ENCODE measurements at places on chromosomes 7 and 10.

DNA sequence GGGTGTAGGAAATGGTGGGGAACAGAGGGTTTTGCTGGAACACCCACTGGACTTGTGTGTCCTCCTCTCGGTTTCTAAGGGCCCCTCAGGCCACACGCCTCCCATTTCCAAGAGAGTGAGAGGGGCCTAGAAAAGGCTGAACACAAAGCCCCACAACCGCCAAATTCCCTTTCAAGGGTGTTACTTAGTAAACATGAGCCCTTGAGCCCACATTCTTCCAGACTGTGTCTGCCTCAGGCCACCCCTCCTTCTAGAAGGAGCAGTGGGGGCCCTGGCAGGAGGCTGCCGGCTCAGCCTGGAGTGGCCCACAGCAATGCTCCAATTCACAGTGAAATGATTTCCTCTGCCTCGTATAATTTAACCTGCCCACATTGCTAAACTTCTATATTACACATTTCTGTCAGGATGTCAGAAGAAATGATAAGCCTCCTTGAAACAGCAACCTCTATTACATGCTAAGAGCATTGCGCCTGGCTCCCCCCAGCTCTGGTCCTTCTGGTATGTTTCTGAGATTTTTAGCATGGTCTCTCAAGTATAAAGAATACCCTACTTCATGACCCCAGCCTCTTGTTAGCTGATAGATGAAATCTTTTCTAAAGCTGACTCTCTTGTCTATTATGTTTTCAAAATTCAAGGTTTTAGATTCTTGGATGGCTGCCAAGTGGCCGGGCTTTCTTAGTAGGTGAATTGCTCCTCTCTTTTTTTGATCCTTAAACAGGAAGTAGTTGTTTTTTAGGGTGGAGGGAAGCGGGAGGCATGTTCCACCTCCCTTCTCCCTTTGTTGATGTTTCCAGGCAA lies 673.9 kb upstream of the GALNT17 start:
- DNase-seq = no peak

- DNase-seq = no peak
Measured at GRCh38 chr10:123746061-123746460, 79.9 kb downstream of the GPR26 start.

GRCh38 chr7:150746921-150747320 lies 9.7 kb downstream of the GIMAP5 start:
- DNase-seq = no peak

DNA sequence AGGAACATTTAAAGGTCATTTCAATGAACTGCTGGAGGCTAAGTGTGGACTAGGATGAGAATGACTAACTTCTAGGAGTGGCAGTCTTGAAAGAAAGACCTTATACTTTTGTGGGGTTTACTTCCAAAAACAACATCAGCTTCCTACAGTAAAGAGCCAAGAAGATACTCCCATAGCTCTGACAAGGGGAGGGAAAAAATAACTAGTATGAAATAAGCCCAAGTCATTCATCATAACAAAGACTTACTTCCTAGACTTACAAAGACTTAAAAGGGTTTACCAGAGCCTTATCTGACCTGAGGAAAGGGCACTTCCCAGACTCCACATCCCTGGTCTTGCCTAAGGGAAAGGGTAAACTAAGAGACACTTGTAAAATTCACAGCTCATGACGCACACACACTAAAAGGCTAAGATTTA lies 31.7 kb downstream of the ARHGAP12 start:
- no peak for DNase-seq

GRCh38 chr10:100419911-100420449 lies 42.8 kb upstream of the WNT8B start:
- DNase-seq = no peak

GRCh38 chr7:30083334-30083733 lies 51.5 kb upstream of the MTURN start:
- DNase-seq = no peak

- no peak for DNase-seq
Measured at GRCh38 chr7:73907554-73908122, 46.7 kb downstream of the TMEM270 start.

- no peak for DNase-seq
Measured at GRCh38 chr7:150313367-150313809, 9.8 kb upstream of the LRRC61 start.

DNA sequence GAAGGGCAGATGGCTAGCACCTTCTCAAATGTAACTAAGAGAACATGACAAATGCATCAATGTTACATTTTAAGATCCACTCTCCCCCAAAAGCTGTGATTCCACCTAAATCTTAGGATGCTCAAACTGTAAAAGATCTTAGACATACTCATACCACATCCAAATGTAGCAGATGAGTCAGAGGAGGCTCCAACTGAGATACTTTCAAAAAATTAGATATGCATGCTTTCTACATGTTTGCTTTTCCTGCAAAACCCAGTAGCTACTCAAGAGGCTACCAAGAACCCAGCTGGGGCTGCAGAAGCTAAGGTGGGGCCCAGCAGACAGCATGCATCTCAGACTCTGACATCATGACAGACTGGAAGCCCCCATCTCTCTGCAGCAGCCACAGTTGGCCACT lies 31.4 kb upstream of the FRMD4A start:
- DNase-seq = no peak

DNA sequence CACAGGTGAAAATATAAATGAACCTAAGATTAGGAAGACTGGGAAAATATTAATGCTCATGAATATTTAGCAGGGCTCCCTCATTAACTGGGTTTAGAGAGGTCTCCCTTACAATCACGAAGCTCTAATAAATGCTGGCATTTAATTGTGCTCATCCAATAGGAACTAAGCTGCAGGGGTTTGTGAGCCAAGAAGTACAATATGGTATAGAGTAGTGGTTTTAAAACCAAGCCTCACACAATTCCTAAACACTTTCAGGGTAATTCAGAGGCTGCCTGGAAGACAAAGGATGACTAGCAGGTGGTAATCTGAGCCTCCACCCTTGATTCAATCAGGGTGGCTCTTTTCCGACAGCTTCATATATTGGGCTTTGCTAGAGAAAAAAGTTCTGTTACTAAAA lies 103.3 kb downstream of the GPAM start:
- no peak for DNase-seq

GRCh38 chr10:28343987-28344895 lies 41.4 kb upstream of the MPP7 start:
- no peak for DNase-seq

DNA sequence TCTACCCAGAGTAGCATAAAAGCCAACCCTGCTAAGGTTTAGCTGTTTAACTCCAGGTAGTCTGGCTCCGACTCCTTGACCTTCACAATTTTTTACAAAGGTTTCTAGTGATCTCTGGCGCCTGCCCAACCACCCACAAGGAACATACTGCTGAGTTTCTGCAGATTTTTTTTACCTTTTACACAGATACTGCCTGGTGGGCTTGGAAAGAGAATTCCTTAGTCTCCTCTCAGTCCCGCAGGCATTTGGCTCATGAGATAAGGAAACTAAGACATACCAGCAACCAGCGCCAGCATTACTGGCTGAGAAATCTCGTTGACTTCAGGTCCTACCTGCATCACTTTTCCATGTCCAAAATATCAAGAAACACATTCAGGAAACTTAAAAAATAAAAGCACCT lies 51.1 kb upstream of the LYZL1 start:
- no peak for DNase-seq

DNA sequence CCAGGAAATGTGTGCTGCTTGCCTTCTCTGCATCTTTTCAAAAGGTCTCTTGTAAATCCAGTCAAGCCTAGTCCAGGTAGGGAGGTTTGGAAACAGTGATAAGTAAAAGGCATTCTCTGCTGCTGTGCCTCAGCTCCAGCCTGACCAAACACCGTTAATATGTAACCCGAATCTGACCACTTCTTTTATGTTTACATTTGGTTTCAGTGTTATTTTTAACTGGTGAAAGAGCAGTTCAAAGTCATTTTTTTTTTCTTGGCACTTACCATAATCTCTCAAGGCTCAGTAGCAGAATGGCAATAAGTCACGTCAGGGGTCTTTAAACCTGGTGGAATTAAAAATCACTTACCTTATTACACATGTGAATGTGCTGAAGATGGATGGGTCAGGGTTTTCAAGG lies 216.8 kb downstream of the PTEN start:
- DNase-seq = no peak

DNA sequence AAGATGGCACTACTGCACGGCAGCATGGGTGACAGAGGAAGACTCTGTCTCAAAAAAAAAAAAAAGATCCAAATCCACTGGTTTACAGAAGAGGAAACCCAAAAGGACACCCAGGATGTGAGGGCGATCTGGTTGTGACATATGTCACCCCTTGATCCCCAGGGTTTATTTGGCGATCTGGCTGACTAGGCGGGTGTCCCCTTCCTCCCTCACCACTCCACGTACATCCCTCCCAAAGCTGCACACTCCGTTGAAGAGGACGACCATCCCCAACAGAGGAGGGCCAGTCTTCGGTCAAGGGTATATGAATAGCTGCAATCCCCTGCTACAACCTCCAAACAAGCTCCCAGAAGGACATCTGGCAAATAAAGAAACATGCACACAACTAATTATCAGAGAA lies 111.6 kb downstream of the HTR5A start:
- no peak for DNase-seq

GRCh38 chr10:16381083-16381482 lies 55.7 kb upstream of the PTER start:
- DNase-seq = no peak

DNA sequence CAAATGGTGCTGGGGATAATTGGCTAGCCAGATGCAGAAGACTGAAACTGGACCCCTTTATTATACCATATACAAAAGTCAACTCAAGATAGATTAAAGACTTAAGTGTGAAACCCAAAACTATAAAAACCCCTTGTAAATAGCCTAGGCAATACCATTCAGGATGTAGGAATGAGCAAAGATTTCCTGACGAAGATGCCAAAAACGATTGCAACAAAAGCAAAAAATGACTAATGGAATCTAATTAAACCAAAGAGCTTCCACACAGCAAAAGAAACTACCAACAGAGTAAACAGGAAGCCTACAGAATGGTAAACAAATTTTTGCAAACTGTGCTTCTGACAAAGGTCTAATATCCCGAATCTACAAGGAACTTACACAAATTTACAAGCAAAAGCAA lies 30.9 kb upstream of the PLXDC2 start:
- no peak for DNase-seq

DNA sequence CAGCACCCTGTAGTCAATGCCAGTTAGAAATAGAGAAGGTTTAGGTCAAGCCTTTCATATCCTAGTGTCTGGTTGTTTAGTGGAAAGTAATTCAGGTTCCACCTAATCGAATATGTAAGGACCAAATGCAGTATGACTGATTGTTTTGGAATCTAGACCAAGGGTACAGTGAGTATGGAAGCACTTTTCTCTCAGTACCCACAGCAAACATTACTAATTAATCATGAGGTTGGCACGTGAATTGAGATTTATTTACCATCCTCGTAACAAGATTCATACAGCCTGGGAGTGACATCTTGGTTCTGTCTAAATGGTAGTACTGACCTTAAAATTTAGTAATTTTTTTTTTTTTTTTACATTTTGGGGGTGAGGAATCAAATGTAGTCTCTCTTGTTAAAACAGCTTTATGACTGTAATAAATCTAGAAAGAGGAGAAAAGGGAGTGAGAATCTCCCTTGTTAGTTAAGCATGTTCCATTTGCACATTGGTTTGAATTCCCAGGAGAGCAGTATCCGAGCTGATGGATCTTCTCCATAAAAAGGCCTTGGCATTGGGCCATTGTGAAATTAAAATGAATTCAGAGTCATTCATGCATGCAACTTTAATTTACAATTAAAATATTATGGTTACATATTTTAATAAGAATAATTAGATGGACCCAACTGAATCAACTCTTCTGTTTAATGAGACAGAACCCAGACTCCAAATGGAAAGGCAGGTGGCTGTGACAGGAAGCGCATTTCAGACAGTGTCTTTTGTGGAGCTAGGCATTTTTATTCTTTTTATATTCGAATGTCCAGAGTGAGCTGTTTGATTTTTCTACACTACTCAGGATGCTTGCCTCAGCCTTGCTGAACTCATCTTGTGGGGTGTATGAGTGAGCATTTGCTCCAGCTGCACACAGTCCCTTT lies 57.6 kb downstream of the SNX10 start:
- DNase-seq = no peak

DNA sequence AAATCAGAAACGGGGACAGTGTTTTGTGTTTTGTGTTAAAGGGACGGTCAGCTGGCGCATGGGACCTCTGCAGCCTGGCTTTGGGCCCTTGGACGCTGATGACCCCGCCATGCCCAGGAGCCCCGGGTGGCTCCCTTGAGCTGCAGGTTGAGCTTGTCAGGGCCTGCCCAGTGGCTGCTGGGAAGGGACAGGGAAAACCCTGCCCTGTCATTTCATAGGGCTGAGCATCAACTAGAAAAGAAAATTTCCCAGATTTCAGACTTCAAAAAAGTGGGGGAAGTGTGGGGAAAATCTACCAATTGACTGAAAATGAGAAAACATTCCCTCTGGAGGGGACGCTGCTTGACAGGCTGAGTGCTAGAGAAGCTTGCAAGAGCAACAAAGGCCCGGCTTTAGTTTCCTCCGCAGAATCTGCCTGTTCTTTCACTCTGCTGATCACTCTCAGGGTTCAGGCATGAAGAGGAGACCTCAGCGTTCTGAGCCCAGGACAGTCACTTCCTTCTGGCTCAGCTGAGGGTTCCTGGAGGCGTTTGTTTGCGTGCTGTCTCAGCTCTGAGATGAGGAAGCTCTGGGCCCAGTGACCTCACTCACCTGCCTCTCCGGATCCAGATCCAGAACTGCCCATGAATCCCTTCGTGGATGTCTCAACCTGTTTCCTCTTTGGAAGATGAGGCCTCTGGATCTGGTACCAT lies 18.6 kb upstream of the DNAJB6 start:
- DNase-seq = no peak

GRCh38 chr7:131400681-131401176 lies 73.1 kb downstream of the MKLN1 start:
- no peak for DNase-seq

GRCh38 chr7:151201751-151202150 lies 8.5 kb downstream of the H2BK1 start:
- no peak for DNase-seq

- DNase-seq = no peak
Measured at GRCh38 chr7:95330204-95330960, 6.0 kb upstream of the PON1 start.

GRCh38 chr7:93350338-93350737 lies 118.2 kb downstream of the VPS50 start:
- DNase-seq = no peak

GRCh38 chr10:104809288-104810090 lies 168.4 kb downstream of the SORCS3 start:
- no peak for DNase-seq

DNA sequence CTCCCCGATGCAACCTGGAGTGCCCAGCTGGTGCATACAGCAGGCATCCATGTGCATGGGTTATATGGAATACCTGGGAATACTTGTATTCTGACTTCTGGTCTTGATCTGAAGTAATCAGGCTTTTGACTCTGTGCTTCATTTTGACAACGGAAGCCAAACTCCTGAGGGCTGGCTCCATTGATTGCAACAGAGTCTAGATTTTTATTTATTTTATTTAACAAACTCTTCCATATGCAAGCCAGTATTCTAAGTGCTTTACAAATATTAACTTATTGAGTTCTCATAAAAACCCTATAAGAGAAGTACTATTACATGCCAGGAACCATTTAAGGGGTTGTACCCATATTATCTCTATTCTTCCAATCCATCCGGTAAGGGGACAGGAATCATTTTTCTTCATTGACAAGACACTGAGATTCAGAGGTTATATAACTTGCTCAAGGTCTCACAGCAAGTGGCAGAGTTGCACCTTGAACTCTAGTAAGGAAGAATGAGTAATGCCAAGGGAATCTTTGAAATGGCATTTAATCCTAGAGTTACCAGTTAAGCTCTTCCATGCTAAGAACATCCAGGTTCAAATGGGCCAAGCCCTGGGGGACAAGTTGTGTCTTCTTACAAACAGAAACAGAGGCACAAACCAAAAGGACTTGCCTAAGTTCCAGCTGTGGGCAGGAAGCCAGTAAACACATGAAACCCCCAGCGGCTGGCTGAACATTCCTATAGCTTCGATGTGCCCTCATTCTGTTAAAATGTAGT lies 241.0 kb downstream of the WDR11 start:
- DNase-seq = no peak

Data from activated CD8-positive, alpha-beta T cell treated with anti-CD3 and anti-CD28 coated beads, Interleukin-2, amount 10 ng/mL, durations not matched to agents 7 days and 5 days (primary cell).